Central memory CD4-positive, alpha-beta T cell (primary cell): ENCODE measurements at places on chromosomes 6 and 20.

DNA sequence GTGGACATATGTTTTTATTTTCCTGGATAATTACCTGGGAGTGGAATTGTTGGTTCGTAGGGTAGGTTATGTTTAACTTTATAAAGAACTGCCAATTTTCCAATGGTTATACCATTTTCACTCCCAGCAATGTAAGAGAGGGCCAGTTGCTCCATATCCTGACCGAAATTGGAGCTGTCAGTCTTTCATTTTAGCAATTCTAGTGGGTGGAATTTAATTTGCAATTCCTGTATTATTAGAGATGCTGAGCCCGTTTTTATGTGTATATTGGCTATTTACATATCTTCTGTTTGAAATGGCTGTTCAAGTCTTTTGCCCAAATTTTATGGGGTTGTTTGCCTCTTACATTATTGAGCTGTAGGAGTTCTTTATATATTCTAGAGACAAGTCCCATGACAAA is 28.0 kb downstream of the SCML4 start:
- no peak for DNase-seq

DNA sequence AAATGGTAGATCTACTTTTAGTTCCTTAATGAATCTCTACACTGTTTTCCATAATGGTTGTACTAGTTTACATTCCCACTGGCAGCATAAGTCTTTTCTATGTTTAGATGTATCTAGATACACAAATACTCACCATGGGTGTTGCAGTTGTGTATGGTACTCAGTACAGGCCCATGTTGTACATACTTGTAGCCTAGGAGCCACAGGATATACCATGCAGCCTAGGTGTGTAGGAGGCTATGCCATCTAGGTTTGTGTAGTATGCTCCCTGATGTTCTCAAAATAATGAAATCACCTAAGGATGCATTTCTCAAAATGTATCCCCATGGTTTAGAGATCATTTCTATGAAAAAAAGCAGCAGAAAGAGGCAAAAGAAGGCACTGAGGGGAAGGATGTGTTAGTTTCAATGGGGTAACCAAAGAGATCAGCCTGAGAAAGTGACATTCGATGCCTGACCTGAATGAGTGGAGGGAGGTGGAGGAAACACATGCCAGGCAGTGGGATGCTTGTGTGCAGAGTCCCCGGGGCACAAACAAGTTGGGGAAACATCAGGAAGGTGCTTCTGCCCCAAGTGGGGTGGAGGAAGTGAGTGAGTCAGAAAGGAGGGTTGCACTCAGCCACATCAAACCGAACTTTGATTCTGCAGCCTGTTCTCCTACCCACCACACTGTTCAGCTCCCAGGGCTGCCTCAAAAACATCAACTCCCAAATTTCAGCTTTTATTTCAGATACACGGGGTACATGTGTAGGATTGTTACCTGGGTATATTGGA is 191.2 kb downstream of the ZNF217 start:
- DNase-seq: peak; percentile 3

GRCh38 chr20:13953227-13953626 is 37.2 kb downstream of the SEL1L2 start:
- DNase-seq: no peak

DNA sequence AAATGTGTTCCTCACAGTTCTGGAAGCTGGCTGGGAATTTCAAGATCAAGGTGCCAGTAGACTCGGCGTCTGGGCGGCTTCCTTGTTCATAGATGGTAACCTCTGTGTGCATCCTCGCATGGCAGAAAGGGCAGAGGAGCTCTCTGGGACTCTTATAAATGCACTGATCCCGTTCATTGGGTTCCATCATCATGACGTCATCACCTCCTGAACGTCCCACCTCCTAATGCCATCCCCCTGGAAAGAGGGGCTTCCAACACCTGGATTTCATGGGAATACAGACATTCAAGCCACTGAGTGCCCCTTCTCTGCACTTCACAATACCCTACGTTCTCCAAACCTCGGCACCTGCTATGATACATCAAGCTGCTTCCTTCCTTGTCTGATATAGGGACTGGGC is 37.5 kb upstream of the THBS2 start:
- DNase-seq: no peak

DNA sequence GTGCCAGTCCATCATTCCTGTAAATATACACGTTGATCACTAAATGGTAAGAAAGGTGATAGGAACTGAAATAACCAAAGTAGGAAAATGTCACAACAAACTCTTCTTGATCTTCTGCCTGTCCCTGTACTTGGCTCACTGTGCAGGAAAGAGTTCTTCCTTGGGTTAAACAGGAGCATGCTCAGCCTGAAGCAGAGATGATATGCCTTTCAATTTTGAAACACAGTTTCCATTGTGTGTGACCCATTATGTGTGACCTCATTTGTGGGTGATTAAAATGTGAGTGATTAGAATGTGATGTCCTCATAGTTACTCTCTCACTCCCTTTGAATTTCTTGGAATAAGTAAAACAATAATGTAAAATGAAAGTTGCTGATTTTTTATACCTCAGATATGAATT is 427.2 kb upstream of the AGPAT4 start:
- no peak for DNase-seq

DNA sequence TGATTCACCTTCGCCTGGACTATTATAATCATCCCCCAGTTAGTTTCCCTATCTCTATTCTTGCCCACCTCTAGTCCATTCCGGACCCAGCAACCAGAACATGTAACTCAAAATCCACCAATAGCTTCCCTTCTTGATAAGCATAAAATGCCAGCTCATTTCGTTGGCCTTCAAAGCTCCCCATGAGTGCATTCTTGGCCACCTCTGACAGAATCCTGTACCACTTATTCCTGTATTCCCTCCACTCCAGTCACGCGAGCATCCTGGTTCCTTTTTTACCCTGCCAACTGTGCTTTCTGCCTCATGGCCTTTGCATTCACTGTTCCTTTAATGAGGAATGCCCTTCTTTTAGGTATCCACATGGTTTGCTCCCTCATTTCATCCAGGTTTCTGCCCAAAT is 36.7 kb downstream of the CYP24A1 start:
- DNase-seq: no peak

DNA sequence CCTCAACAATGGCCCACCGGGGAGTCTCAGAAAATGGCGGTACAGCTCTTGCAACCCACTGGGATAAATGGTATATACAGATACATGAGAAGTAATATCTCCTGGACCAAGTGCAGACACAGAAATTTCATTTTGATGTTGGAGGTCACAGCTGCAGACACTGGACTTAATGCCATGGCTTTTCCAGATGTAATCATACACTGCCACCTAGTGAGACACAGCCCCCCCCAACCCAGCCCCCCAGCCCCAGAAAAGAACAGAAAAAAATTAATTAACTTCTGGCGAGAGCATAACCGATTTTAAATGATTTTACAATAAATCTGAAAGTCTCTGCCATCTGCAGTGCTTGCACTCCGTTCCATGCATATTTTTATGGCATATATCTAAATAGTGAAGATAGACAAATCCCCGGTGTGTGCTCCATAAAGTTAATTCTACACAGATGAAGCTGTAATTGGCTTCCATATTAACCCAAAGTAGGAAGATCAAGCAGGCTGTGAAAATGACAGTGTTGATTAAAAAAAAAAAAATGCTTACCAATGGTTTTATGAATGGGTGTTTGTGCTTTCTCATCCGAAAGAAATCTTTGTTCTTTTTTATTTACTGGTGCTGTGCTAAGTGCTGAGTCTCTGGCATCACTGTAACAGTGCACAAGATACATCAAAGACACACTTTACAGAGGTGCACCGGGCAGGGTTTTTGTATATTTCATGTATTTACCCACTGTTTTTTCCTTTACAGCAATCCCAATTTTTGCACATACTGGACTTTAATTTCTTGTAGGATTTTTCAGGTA is 804.1 kb downstream of the TFAP2A start:
- no peak for DNase-seq

DNA sequence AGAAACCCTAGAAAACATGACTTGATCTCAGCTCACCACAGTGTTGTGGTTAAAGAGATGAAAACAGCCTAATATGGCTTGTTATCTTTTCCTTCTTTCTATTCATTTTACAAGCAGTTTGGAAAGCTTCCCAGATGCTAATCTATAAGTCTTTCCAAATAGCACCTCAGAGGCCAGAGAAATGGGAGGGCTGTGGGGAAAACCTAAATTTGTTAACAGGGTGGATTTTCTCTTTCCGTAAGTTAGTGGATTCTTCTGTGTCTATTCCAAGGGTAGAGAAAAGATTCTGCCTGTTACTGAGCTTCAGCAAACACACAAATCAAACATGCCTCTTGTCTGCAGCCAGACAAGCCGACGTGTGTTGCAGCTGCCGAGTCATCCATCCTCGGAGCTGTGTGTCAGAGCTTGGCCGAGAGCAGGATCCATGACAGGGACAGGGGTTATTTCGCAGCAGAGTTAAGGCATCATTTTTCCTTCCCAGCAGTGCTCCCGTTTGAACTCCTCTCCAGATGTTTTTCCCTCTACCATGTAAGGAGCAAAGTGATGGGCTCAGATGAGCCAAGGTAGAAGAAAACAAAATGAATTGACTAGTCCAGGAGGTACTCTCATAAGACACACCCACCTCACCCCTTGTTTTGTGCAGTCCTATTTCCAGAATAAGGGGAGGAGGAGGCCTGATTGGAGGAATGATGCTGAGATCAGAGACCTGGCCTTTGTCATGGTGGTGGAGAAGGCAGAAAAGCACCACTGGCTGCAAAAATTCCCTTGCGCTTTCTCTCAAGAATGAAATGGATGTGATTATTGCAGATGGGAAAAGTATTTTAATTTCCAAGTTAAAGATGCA is 560.0 kb downstream of the C6orf118 start:
- DNase-seq: no peak

- DNase-seq: no peak
These were observed 135.6 kb downstream of the HIVEP1 start for GRCh38 chr6:12147557-12148316.

- DNase-seq: no peak
These were observed 7.2 kb upstream of the SDCBP2 start for GRCh38 chr20:1335961-1336698.

- no peak for DNase-seq
These were observed 10.6 kb upstream of the SIRPD start for GRCh38 chr20:1568163-1568490.

DNA sequence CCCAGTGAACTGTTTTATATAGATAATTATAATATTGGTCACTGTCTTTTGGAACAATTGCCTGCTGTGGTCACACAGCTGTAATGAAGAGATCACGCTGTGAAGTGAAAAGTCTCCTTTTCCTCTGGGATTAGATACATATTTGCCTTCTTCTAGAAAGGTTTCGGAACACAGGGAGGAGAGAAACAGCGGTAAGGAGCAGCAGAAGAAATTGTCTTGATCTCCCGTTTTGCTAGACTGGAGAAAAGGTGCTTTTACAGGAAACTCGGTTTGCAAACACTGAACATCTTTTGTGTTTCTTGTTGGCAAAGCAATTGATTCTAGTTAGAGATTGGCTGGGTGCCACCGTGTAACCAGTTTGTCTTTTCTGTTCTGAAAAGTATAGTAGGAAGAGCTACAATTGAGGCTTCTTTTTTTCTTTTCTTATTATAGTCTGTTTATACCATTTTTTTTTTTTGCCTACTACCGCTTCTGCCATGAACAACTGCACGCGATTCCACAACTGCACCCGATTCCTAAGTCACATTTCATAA is 404.1 kb upstream of the ID4 start:
- DNase-seq: no peak

GRCh38 chr6:126300126-126300525 is 39.8 kb upstream of the CENPW start:
- DNase-seq: no peak

- DNase-seq: no peak
These were observed 233.9 kb downstream of the PRL start for GRCh38 chr6:22062807-22063408.

GRCh38 chr6:98984121-98984520 is 36.4 kb upstream of the FBXL4 start:
- no peak for DNase-seq

DNA sequence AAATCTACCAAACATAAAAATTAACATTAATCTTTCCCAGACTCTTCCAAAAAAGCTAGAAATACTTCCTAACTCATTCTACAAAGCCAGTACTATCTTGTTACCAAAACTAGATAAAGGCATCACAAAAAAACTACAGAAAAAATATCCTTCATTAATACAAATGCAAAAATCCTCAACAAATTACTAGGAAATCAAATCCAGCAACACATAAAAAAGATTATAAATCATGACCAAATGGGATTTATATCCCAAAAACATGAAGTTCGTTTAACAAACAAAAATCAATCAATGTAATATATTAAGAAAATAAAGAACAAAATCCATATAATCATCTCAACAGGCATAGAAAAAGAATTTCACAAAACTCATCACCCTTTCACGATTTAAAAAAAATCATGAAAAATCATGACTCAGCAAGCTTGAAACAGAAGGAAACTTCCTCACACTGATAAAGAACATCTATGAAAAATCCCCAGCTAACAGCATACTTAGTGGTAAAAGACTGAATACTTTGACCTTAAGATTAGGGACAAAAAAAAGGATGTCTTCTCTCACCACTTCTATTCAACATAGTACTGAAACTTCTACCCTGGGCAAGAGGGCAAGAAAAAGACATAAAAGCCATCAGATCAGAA is 43.2 kb downstream of the RANBP9 start:
- DNase-seq: no peak

- DNase-seq: no peak
These were observed 55.6 kb downstream of the UTRN start for GRCh38 chr6:144340541-144341371.
